ENCODE measurements at places on chromosomes 2 and 18. TPM values are rescaled to one million over a fixed set of nuclear protein-coding genes. Genes with fewer than 3 reads are reported as not detected.

The WDFY1 gene
- total RNA-seq, result 50.0 TPM

The C2orf76 gene
- total RNA-seq, result 6.6 TPM

GRCh38 chr2:10960606-10961489 is 49.1 kb downstream of the KCNF1 start:
- no peaks in the 10 kb centered on the region for H3K27me3 ChIP-seq
- H3K27ac ChIP-seq, result no peak overlapping the region
- no peak overlapping the region for H3K4me3 ChIP-seq
- H3K36me3 ChIP-seq, result no peaks in the 10 kb centered on the region
- no peaks in the 10 kb centered on the region for H3K4me1 ChIP-seq
- DNase-seq, result no peak

DNA sequence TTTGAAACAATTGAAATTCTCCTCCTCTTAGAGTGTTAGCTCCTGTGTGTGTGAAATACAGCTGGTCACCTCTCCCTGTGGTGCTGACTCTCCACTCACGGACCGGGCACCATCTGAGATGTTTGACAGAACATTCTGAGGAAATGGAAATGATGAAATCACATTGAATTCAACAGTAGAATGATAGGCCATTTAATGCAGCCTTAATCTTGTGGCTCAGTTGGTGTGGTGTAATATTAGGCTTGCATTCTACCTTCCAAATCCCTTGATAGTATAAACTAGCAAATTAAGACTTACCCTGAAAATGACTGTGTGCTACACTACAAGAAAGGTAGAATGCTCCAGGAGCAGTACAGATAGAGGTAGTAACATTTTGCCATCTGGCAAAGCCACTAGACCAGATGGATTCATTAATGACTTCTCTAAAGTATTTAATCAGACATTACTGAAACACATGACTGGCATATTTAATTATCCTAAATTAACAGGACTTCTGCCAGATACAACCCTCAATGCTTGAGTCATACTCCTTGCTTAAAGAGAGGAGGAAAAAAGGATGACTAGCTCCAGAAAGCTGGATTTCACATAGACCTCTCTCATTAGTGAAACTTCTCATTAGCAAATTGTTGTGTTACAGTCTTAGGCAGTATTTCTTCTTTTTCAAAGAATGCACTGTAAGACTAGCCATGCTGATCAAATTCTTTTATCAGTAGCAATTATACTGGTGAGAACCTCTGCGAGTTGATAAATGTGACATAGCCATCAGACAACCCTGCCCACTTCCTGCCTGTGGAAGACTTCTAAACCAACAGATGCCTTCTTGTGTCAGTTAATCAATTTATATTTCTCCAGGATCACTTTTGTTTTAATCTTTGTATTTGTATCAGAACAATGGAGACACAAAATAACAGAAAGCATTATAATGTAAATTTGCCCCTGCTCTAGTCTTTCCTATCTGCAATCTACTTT is 80.6 kb downstream of the EML6 start:
- no peaks in the 10 kb centered on the region for H3K36me3 ChIP-seq
- no peaks in the 10 kb centered on the region for H3K4me1 ChIP-seq
- DNase-seq, result no peak

DNA sequence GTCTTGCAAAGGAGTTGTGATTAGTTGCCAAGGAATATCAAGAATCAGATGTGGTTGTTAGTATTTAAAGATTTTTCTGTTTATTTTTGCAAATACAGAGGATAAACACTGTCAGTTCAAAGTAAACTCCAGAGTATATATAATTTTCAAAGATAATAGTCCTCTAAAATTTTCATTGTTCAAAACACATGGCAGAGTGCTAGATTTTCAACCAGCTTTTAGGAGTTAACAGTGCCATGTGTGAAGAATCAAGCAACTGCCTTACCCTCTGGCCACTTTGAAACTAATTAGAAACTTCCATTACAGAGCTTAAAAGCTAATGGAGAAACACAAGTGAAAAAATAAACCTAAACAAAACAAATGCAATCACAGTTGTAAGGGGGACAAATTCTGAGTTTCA is 1605.6 kb upstream of the ZEB2 start:
- H3K4me3 ChIP-seq, result no peak overlapping the region
- DNase-seq, result no peak
- H3K27me3 ChIP-seq, result no peaks in the 10 kb centered on the region
- no peaks in the 10 kb centered on the region for H3K36me3 ChIP-seq
- H3K27ac ChIP-seq, result no peak overlapping the region
